Fibroblast of skin of scalp (primary cell): ENCODE measurements at places on chromosomes 5 and 9.
A peak's percentile ranks its signal among the peaks of the same experiment; 100 is the strongest.

DNA sequence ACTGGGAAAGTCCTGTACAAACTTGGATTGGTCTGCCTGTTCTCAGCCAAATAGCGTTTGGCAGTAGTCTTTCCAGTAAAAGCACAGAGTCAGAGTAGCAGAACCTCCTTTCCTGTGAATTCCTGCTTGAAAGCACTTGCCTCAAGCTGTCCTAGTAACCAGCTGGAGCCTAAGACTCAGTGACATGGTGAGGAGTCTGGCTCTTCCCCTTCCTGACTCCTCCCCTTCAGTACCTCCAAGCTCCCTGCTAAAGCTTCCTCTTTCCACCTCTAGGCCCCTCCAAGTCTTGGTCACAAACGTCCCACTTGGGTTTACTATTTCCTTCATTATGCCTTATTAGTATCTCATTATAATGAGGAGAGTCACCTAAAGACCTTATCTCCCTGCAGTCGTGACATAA lies 21.4 kb upstream of the FAM81B start:
- DNase-seq = no peak

DNA sequence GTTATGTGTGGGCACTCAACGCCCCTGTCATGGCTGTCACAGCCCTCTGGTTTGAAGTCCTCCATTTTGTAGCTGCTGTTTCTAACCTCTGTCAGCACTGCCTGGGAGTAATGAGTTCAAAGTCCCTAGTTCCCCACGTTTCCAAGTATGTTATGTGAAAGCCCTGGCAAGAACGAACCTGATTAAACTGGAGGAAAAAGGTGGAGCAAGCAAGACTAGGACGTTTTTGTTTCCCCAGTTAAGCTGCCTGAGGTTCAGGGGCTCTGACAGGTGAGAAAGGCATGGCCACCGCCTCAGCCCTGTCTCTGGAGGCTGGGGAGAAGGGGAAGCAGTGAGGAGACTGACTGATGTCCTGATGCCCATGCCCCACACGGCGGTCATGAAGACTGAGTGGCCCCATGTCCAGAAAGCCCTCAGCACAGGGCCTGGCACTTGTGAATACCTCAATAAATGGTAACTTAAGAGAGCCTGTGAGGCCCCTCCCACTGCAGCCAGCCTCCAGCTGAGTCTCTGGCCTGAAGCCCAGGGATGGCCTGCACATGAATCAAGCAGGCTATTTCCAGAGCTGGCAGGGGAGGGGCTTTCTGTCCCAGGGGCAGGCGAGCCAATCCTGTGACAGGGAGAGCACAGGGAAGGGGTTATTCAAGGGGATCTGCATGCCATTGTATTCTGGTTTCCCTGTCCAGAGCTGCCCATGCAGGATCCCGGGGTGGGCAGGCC lies 61.8 kb downstream of the PFDN1 start:
- DNase-seq = peak; percentile 96

DNA sequence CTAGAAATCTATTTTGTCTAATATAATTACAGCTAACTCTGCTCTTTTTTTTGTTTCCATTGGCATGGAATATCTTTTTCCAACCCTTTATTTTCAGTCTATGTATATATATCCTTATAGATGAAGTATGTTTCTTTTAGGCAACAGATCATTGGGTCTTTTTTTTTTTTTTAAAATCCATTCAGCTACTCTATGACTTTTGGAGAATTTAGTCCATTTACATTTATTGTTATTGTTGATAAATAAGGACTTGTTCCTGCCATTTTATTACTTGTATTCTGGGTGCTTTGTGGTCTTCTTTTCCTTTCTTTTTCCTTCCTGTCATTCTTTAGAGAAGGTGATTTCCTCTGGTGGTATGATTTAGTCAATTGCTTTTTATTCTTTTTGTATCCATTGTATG lies 296.8 kb downstream of the SMARCA2 start:
- DNase-seq = no peak

GRCh38 chr5:153782589-153783361 lies 255.9 kb downstream of the FAM114A2 start:
- peak; percentile 45 for DNase-seq

DNA sequence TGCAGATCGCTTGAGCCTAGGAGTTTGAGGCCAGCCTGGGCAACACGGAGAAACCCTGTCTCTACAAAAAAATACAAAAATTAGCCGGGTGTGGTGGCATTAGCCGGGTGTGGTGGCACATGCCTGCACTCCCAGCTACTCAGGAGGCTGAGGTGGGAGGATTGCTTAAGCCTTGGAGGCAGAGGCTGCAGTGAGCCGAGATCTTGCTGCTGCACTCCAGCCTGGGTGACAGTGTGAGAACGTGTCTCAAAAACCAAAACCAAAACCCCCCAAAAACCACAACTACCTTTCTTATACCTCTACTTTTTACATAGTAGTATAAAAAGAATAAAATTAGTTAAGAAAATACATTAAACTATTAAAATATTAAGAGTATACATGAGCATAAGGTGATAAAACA lies 121.2 kb downstream of the RAPGEF6 start:
- DNase-seq = no peak

DNA sequence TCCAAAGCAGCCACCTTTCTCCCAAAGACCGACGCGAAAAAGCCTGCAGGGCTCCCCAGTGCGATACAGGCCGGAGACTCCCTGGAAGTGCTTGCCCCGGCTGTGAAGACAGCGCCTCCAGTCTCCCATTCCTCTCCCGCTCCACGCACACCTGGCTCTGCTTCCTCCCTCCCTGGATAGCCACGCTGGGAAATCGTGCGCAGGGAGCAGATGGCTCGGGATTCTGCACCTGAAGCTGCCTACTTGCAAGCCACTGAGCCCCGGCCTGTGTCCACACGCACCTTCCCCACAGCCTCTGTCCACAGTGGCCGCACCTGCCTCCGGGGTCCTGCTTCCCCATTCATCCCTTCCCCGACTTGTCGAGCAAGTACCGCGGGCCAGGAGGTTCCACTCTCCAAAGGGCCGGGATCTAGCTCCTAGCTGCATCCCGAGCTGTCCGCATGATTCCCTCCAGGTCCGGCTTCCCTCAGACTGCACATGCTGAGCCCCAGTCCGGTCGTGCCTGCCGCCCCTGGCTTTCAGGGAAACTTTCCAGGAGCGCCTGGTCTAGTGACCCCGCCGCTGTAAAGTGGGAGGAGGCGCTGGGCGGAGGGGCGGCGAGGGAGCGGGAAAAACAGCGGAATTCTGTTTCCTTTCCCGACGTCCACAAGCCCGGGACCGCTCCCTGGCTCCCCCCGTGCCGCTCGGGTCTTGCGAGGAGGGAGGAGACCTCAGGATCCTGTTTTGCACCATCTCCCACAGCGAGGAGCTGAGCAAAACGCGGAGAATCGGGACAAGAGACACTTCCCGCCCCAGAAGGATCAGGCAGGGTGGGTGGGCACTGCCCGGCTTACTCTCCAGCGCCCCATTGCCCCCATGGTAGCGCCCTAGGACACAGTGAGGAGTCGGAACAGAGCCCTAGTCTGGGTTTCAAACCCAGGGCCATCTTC lies 2.0 kb downstream of the SEMA6A start:
- no peak for DNase-seq

GRCh38 chr5:127942246-127943060 lies 141.1 kb upstream of the SLC12A2 start:
- no peak for DNase-seq

- peak; percentile 90 for DNase-seq
Measured at GRCh38 chr5:41763081-41763480, 107.1 kb downstream of the OXCT1 start.

DNA sequence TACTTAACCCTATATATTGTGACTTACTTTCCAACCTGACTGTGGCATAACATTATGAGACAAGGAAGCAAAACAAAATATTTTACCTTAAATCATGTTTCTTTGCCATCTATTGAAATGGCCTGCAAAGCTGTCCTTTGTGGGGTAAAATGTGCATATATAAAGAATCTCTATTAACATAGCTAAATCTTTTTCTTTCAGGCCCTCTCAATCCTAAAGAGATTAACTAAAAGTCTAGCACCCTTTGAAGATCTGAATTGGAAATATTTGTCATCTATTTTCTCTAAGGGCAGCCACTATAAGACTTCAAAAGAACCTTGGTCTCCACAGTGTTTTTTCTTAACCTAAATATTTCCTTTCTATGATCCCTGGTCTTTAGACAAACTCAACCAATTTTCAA lies 5.0 kb upstream of the UNC13B start:
- no peak for DNase-seq

DNA sequence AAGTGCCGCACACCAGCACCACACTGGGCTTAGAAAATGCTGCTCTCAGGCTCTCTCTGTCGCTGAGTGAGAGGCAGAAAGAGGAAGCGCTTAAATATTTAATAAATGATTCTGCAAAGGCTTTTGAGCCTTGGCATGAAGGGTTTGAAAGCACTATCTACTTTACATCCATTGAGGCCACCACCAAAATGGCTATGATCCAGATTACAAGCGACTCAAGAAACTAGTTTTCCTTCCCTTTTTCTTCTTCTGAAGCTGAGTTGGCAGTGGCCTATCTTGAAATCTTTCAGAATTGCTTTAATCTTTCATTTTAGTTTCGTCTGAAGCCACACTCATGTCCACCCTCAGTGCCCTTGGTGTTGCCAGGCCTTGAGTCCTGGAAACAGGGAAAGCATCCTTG lies 59.5 kb downstream of the EBF1 start:
- no peak for DNase-seq

- DNase-seq = peak; percentile 63
Measured at GRCh38 chr5:40914835-40915234, 5.5 kb downstream of the C7 start.

DNA sequence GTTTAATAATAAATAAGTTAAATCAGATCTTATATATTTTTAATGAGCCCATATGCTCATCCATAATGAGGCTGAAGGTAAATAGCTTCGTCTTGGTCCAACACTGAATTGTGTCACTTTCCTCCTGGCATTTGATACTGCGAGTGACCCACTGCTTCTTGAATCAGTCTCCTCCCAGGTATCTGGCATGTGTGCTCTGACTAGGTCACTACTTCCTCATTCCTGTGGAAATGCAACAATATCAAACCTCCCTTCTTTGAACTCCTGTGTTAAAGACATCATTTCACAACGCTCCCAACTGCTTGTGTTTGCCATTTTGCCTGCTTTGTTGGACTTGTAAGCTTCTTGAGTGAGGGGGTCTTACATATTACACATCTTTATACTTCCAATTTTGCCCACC lies 157.7 kb downstream of the SLC24A2 start:
- no peak for DNase-seq

- DNase-seq = no peak
Measured at GRCh38 chr9:33248606-33249005, 8.6 kb downstream of the SPINK4 start.

DNA sequence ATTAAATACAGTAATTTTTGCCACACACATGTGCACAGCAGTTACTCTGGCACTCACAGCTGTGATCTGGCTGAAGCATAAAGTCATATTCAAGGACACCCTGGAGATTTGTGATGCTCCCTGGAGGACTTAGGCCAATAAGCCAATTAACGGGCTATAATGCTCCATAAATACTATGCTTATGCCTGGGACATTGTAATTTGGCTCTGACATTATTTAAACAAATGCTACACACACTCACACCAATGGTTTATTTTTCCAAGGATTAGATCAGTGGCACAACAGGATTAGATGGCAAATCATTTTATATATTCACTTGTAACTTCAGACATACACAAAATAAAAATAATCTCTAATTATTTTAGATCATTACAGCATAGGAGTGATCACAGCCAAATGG lies 111.2 kb downstream of the LMNB1 start:
- no peak for DNase-seq

- DNase-seq = no peak
Measured at GRCh38 chr5:3429962-3430361, 165.7 kb upstream of the IRX1 start.

- DNase-seq = no peak
Measured at GRCh38 chr9:93815677-93816076, 139.5 kb downstream of the BARX1 start.

GRCh38 chr5:161498531-161498930 lies 48.0 kb downstream of the GABRB2 start:
- no peak for DNase-seq

DNA sequence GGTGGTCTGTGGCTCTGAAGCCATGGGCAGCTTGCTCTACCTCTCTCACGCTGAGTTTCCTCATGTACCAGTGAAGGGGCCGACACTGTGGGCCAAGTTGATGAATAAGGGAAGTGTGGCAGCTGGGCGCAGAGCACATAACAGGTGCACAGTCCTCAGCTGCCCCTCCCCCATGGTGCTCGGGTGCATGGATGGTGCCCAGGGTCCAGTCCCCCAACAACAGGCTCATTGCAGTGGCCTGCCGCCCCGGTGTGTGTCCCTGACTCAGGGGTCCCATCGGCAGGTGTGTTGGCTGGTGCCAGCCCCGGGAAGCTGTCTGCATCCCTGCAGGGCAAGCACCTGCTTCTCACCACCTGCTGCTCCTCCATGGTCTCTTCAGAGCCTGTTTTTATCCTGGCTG lies 36.6 kb downstream of the COL5A1 start:
- no peak for DNase-seq

- DNase-seq = no peak
Measured at GRCh38 chr5:85293145-85293785, 908.6 kb upstream of the EDIL3 start.

DNA sequence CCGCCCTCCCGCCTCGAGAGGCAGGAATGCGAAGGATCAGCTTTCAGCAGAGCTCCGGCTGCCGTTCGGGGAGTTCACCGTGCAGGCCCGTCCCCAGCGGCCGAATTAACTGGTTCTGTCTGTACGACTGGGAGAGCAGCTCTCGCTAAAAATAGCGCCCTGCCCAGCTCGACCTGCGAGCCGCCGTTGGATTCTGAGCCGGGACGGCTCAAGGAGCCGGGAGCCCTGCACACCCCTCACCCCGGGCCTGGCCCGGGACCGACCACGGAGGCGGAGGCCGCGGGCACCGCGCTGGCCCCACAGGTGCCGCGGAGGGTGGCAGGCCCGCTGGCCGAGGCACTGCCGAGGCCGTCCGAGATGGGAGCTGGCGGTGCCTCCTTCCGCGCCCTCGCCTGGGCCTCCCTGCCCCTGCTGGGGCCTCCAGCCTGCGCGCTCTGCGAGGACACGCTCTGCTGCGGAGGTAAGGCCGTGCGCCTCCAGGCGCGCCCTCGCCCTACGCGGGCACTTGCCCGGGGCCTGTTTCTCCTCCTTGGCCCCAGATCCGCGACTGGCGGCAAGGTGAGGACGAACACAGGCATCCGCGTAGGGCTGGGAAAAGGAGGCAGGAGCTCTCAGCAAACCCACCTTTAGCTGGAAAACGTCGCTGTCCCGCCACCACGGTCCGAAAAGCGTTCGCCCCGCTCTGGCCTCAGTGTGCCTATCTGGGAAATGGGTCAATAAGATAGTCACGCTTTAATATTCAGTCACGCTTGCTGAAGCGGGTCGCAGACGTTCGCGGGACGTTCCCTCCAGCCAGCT lies 53.1 kb upstream of the DAB2IP start:
- DNase-seq = peak; percentile 87

DNA sequence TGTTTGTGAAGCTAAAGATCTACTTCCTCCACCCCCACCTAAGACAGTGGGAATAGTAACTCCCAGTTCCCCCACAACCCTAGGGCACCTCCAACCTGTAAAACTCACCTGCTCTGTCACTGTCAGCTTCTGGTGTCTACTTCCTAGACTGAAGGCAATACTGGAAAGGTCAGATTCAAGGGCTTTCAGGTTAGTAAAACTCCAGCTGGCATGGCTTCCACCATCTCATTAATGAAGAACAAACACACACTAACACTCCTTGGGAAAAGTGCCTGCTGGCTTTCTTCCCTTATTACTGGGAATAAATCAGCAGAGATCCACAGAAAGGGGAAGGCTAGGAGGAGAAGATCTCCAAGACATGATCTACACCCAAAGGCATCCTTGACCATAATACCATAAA lies 109.9 kb downstream of the TMEM174 start:
- DNase-seq = no peak

GRCh38 chr5:160369990-160370712 lies at the start of gene C1QTNF2:
Gene C1QTNF2 (minus strand): TSS chr5:160370626. CDS start chr5:160355011, 15,615 bp downstream.
- DNase-seq = peak; percentile 74

- DNase-seq = no peak
Measured at GRCh38 chr9:114203410-114204140, 48.2 kb downstream of the COL27A1 start.
